ENCODE measurements at places on chromosomes 3 and 15.

DNA sequence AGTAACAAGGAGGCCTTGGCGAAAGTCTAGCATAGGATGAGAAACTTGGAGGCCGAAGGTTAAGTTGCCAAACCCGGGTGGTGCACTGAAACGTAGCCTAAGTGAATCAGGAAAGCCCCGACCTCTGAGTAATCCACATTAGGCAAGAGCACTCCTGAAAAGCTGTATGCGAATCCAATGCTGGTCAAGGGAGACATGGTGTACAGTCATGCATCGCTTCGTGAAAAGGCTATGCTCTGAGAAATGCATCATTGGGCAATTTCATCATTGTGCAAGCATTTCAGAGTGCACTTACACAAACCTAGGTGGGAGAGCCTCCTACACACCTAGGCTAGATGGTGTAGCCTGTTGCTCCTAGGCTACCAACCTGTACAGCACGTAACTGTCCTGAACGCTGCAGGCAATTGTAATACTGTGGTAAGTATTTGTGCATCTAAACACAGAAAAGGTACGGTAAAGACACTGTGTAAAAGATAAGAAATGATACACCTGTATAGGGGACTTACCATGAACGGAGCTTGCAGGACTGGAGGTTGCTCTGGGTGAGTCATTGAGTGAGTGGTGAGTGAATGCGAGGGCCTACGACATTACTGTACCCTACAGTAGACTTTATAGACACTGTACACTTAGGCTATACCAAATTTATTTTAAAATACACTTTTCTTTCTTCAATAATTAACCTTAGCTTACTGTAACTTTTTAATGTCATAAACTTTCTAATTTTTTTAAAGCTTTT lies 222.5 kb downstream of the SHQ1 start:
- DNase-seq = no peak

- DNase-seq = no peak
These were observed 14.5 kb upstream of the PLD1 start for GRCh38 chr3:171824824-171825221.

- no peak for DNase-seq
These were observed 29.7 kb downstream of the EFCAB12 start for GRCh38 chr3:129398803-129399144.

DNA sequence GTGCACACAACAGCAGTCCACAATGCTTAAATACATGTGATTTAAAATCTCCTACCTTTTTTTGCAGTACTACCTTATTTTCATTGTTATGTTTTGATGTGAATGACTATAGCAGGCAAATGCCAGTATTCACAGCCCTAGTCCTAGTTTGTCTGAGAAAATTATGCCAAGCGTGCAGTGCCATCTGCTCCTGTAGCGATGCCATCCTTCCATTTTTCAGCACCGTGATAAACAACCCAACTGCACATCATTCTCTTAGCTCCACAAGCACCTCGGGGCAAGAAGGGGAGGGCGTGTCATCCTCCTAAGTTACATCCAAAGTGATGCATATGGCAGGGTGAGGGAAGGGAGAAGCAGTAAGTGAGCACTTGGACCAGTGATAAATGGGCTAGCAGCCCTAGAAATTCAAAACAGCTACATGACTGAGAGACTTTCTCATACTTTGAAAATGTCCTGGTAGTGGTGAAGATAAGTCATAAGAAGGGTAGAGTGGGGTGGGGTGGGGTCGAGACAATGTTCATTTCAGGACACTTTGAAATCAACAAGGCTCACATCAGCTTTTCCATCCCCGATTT lies 198.8 kb downstream of the LSAMP start:
- DNase-seq = no peak

DNA sequence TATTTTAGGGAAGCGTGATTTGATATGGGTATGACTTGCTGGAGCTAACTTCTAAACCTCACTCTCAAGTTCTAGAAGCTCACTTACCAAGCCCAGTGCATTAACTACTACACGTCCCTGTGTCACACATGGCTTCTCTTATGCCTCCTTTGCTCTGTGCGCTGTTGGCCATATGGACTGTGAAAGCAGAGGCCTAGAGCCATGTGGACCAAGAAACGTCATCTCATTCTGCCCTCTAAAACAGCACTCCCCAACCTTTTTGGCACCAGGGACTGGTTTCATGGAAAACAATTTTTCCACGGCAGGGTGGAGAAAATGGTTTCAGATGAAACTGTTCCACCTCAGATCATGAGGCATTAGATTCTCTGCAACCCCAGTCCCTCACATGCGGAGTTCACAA lies 11.7 kb downstream of the MTMR14 start:
- DNase-seq = no peak

GRCh38 chr3:67000009-67000408 lies 1.9 kb downstream of the KBTBD8 start:
- no peak for DNase-seq

DNA sequence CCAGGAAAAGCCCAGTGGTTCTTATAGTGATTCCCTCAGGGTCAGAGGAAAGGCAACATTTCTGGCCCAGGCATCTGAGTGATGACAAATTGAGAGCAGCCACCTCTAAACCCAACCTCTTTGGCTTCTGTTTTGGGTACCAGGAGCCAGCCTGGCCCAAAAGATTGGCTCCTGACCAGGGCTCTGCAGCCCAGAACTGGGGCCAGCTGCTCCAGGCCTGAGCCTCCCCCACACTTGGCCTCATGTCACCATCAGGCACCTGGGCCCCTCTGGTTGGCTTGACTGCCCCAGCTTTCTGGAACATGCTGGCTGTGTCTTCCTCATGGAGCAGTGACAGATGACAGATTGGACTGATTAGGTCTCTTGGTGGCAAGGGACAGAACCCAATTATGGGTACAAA lies 26.0 kb upstream of the HCN4 start:
- DNase-seq = no peak

- no peak for DNase-seq
These were observed 8.8 kb downstream of the PDCD6IP start for GRCh38 chr3:33807191-33807590.

GRCh38 chr15:66072616-66073361 lies 180.8 kb downstream of the MEGF11 start:
- DNase-seq = no peak

DNA sequence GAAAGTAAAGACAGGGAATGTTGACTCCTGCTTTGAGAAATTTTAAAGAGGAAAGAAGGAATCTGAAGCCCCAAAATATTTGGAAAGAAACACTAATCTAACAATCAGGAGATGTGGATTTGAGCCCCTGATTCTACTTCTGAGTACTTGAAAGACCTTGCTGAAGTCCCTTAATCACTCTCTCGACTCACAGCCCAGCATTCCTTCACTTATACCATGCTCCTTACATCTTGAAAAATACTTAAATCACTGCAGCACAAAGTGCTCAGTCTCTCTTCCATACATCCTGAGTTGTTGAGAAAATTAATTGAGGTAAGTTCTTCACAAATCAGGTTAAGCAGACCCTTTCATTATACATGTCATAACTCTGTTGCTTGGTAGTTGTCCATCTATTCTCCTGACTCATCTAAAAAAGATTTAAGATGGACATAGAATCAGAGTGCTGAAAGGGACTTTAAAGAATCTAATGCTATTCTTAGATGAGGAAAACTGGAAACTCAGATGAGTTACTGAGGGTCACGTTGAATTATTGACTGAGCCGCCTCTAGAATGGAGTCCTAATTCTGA lies 72.8 kb upstream of the THSD4 start:
- DNase-seq = no peak

DNA sequence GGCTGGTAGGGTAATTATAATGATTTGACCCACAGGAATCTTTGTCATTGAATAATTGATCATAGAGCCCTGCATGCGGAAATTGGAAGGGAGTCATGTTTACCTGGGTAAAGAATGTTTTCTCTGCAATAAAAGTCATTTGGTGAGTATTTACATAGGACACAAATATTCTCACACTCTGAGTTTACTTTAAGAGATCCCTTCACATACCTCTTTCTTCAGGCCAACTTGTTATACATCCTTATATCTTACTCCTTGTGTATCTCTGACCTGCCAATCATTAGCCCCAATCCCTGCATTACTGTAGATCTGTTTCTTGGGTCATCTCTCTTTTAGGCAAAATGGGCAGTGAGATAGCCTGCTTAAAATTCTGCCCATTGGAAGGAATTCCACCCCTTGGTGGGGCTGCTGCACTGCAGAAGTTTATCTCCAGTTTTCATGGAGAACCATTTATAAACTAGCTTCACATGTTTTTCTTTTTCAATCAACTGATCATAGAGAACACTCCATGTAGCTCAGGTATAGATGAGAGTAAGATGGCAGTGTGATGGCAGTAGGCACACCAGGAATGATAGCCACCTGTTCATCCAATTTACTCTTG lies 46.2 kb downstream of the ILDR1 start:
- DNase-seq = no peak

GRCh38 chr3:56422316-56422715 lies 46.0 kb downstream of the ERC2 start:
- no peak for DNase-seq

GRCh38 chr3:50174947-50175524 lies 16.4 kb upstream of the GNAT1 start:
- DNase-seq = no peak

DNA sequence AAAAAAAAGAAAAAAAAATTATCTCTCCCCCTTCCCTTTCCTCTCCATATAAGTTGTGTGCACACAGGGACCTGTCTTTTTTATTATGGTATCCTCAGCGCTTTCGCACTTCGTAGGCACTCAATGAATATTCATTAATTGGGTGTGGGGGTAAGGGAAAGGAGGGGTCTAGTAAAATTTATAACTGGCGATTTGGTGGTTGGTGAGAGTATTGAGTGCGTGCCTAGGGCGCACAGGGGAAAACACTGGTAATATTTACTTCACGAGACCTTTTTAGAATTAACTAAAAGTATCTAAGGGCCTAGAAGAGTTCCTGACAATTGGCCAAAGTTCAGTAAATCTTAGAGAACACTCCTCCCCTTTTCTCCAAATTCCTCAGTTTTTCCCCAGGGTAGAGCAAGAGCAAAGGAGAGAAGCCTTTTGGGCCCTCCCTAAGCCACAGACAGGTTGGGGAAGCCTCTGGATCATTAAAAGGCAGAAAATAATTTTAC lies 25.7 kb downstream of the TYRO3 start:
- no peak for DNase-seq

DNA sequence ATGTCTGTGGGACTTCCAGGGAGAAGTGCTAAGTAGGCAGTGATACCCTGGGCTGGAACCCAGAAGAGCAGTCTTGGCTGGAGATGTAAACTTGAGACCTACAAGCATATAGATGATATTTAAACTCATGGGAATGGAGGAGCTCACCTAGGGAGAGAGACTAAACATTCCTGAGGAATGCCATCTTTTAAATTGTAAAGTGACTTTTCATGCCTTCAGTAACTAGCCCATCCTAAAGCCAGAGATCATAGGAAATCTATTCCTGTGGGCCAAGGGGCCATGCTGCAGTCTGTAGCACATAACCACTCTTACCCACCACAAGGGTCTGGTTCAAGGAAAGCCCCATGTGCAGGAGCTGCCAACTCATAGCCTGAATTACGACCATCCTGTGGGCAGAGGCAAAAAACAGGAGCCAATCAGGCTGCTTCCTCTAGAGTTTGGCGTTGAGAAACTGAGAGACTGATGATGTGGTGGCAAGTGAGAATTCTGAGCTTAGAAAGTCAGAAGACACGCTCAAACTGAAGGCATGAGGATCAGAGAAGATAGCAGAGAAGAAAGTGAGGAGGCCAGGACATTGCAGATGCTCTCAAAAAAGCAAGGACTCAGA lies 37.5 kb downstream of the CTDSPL start:
- DNase-seq = no peak

- no peak for DNase-seq
These were observed 29.6 kb upstream of the CRTC3 start for GRCh38 chr15:90500171-90500570.

DNA sequence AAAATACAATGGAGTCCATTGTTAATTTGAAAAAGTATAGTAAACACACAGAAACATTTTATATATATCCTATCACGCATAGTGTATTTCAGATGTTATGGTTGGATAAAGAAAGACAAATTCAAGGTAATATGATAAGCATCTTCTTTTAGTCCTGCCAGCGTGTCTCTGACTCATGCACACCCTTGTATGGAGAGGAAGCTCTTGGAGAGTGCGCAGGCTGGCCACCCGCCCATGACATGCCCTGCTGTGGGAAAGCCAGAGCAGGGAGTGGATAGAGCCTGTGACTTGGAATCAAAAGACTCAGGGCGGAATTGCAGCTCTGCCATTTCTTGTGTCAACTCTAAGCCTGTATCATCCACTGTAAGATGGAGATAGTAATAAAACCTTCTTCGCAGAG lies 23.0 kb upstream of the COPG1 start:
- DNase-seq = no peak

DNA sequence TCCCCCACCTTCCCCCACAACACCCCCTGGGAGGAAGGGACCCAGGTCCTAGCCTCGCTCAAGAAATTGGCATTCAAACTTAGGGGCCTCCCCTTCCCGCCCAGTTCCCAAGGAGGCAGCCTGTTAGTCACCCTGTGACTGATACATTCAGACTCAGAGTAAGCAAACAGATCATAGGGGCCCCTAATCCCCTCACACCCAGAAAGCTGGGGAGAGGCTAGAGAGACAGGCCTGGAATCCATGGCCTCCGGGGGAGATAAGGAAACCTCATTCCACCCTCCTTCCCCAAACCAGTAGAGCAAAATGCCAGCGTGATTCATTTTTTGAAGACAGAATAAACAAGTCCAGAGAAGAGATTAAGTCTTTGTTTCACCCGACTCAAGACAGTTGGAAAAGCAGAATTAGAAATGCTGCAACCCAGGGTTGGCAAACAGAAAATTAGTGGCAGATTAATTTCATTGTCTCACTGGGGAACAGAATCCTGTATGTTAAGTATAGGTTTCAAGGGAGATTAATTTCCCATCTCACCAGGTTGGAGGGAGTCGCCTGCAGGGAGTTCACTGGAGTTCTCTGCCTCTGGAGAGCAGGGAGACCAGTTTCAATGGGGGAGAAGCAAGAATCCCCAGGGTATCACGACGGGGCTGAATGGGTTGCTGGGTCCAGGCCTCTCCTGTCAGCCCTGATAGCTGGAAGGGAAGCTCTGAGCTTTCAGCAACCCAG lies 268.3 kb downstream of the UACA start:
- no peak for DNase-seq

DNA sequence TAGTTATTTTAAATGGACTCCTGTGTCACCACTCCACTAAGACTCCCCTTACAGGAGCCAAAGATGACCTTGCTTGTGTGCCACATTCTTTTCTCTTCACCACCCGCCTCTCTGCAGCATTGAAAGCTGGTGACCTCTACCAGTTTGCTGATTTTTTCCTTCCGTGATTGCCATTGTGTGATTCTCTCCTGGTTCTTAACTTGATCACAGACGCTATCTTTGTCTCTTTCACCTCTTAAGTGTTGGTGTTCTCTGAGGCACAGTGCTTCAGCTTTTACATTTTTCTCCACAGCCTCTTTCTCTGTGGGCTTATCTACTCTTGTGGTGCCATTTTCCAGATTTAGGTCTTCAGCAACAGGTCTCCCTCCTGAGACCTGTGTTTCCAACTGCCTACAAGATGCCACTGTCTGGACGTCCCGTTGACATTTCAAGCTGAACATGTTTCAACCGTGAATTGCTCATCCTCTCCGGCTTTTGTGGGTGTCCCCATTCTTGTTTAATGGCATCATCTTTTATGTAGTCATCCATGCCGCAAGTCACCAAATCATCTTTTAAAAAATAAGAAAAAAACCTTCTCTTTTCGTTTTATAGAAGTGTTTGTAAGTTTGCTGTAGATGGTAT lies 26.5 kb downstream of the IQGAP1 start:
- DNase-seq = no peak

- DNase-seq = no peak
These were observed 227.4 kb downstream of the UACA start for GRCh38 chr15:70535955-70536338.

All from NCI-H2081 treated with DMSO at 0.1 percent for 48 hours (cell line).